Cortex of kidney (tissue), 1 donor: ENCODE measurements at places on chromosomes 1 and 21.

DNA sequence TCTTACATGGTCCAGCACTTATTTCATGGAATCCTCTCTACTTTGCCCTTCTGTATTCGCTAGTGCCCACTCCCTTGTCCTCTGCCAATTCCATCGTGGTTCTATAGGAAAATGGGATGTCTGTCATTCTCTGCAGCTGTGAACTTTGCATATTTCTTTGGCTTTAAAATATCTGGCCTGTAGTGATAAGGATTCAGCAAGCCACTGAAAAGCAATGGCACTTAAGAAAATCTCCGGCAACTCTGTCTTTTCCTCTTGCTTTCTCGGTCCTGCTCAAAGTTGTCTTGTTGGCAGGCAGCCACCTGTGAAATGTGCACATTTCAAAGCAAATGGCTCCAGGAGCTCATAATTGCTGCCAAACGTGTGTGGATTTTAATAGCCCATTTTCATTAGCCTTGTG is 91.8 kb downstream of the CHD1L start:
- DNase-seq = no peak

DNA sequence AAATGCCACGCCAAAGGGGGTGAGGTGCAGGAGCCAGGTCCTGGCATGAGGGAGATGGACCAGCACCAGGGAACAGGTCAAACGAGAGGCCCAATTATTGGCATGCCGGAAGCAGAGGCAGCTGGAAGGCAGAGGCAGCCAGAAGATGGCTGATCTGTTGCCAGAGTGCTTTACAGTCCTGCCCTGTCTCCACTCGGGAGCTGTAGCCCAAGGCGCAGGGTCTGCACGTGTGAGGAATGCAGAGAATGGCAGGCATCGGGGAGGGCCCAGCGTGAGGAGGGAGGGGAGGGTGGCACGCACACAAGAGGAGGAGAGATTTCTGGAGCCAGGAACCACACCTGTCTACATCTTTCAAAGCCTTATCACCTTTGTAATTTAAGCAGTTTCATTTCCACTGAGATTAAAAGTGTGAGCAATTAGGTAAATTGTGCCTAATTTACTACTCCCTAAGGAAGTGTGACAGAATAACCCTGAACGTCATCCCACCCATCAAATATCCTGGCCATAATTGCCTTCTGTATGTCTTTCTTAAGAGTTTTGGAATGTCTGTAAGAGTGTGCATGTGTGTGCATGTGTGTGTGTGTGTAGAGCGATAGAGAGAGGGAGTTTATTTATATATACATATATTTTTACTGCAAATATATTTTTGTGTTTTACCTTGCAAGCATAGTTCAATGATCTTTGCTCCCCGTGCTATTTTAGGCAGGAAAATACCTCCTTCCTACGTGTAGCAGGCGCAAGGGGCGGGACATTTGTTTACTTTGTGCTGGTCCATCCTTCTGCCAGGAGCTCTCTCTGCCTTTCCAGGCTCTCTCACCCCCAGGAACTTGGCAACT is 125.5 kb upstream of the SERBP1 start:
- no peak for DNase-seq

DNA sequence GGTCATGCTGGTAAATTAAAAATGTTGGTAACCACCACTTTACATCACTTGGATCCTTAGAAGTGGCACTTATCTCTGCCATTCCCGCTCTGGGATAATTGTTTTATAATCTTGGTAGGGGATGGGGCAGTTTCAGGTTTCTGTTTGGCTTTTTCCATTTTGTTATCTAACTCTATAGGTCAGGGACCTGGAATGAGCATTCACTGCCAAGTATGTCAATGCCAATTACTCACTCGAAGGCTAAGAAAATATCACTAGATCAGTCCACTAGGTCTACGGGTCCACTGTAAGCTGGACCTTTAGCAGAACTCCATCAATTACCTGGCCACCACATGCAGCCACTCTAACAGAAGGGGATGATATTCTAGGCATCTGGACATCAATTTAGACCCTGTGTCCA is 4.5 kb upstream of the DIP2A start:
- DNase-seq = no peak

- DNase-seq = no peak
Measured at GRCh38 chr1:235866205-235866912, at the start of gene LYST. TSS of gene LYST (minus strand) at chr1:235866906. CDS start at chr1:235830417, 36,489 bp downstream.

DNA sequence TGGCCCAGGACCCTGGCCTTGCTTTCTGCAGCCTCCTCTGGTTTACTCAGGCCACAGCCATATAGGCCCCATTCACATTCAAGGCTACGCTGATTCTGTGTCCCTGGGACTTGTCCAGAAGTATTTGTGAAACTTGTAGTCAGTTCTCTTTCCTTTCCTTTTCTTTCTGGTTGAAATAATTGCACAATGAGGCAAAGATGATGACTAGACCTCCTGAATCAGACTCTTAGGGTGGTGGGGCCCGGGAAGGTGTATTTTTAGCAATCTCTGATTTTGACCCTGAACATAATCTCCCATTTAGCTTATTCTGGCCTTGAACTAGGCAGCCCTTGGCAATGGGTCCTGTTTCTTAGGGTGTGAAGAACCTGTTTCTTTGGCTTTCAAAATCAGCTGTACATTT is 39.9 kb downstream of the STUM start:
- DNase-seq = no peak

DNA sequence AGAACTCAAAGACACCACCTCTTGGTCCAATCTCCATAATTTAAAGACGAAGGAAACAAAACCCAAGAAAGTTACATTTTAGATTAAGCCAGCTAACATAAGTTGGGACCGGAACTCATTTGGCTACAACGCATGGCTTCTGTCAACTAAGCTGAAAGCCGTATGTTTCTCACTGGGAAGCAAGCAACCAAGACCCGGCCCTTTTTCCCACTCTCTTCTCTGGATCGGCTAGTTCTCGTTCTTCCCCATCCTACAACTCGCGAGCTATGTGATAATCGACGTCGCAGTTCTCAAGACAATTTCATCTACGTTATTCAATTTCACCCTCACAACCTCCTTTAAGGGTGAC is 601 bp downstream of the CCT8 start:
- DNase-seq = no peak

DNA sequence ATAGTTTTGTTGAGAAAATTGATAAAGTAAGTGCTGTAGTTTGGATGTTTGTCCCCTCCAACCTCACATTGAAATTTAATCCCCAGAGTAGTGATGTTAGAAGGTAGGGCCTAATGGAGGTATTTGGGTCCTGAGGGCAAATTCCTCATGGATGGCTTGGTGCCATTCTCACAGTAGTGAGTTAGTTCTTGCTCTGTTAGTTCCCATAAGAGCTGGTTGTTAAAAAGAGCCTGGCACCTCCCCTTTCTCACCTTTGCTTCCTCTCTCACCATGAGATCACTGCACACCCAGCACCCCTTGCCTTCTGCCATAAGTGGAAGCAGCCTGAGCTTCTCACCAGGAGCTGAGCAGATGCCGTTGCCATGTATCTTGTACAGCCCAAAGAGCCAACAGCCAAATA is 354.8 kb upstream of the NFIA start:
- no peak for DNase-seq

DNA sequence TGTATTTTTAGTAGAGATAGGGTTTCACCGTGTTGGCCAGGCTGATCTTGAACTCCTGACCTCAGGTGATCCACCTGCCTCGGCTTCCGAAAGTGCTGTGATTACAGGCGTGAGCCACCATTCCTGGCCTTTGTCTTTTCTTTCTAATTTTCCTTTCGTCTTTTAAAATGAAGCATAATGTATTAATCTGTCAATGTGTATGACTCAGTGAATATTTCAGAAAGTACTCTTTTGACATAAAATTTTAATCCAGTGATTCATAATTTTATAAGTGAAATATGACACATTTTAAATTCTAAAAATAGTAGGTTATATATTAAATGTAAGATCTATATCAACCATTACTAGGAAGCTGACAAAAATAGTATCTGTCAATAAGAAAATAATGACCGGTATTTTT is 1059.0 kb upstream of the PRMT6 start:
- DNase-seq = no peak

DNA sequence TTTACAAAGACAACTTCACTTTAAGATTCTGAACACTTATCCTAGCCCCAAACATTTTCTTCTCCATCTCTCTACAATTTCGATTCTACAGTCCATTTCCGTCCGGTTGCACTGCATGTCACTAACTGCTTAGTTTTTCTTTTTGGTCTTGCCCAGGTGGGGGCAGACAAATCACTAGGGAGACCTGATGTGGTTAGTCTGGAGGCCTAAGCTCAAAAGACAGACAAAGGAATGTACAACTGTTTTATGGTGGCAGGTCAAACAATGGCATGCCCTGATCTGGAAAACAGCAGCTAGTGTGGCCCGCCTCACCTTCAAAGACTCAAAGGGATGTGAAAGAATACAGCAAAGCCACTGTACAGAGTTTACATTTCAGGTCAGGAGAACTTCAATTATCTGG is 3.8 kb downstream of the ETV3 start:
- DNase-seq = no peak

GRCh38 chr1:53257454-53258081 is 19.2 kb upstream of the MAGOH start:
- DNase-seq = no peak

DNA sequence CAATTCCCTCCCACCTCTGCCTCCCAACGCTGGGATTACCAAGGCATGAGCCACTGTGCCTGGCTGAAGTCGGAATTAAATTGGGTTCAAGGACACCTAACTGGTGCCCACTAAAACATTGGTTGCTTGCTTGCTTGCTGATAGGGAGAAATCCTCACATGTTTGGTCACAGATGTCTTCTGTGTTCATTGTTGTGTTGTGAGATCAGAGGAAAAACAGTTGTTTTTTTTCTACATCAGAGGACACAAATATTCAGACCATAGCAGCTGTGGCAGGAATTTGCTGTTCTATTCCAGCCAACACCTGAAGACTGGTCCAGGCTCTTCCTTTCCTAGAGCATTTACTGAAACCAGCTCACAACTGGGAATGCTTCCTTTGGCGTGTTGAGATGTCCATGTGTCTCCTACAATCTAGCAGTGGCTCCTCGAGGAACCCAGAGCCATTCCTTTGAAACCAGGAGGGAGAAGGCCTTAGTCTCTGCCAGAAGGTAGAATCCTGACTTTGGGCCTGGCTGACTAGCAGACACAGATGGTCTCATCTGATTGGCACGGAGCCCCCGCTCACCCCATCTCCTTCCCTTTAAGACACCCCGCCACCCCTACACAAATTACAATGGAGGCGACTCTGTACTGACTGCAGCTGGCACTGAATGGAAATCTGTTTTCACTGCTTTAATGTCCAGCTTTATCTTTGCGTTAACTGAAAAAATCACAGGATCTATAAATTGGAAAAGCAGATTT is 24.3 kb upstream of the TRIM17 start:
- DNase-seq = no peak

- no peak for DNase-seq
Measured at GRCh38 chr1:237105826-237106225, 63.8 kb downstream of the RYR2 start.

DNA sequence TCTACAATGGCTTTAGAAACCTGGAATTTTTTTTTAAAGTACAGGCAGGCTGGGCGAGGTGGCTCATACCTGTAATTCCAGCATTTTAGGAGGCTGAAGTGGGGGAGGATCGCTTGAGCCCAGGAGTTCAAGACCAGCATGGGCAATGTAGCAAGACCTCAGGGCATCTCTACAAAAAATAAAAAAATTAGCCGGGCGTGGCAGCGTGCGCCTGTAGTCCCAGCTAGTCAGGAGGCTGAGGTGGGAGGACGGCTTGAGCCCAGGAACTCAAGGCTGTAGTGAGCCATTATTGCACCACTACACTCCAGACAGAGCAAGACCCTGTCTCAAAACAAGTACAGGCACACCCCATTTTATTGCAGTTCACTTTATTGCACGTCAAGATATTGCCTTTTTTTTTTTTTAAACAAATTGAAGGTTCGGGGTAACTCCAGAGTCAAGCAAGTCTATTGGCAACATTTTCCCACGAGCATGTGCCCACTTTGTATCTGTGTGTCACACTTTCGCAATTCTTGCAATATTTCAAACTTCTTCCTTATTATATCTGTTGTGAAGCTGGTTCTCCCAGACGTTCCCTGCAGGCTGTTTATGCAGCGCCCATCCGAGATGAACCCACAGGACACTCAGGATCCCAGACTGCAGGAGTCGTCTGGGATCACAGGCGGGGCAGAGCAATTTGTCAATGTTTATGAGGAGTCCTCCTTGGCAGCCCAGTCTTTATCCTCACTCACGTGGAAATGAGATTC is 4.7 kb downstream of the HES2 start:
- no peak for DNase-seq

DNA sequence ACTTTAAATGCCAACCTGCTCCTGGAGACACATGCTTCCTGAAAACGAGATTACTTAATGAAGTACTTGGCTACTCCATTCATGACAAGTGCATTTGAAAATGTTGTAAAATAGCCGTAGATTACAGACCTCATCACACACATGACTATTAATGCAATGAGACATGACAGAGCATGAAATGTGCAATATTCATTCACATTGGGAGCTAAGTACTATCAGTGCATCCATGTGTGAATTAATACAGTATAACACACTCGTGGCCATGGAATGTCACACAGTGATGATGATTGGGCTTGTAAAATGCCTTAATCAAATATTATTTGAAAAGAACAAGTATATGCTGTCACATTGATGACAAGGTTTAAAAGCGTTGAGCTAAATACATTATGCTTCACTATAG is 407.0 kb downstream of the AMY1C start:
- DNase-seq = no peak

DNA sequence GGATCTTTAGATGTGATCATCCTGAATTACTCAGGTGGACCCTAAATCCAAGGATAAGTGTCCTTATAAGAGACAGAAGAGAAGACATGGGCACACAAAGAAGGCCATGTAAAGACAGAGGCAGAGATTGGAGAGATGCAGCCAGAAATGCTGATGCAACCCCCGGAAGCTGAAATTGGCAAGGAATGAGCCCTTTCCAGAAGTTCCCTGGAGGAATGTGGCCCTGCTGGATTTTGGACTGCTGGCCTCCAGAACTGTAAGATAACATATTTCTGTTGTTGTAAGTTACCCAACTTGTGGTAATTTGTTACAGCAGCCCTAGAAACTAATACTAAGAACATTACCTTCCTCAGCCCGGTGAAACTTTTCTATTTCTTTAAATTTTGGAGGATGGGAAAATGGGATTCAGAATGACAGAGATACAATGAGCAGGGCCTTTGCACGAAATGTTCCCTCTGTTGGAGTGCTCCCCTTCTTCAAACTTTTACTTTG is 11.2 kb upstream of the PLPP3 start:
- DNase-seq = no peak

DNA sequence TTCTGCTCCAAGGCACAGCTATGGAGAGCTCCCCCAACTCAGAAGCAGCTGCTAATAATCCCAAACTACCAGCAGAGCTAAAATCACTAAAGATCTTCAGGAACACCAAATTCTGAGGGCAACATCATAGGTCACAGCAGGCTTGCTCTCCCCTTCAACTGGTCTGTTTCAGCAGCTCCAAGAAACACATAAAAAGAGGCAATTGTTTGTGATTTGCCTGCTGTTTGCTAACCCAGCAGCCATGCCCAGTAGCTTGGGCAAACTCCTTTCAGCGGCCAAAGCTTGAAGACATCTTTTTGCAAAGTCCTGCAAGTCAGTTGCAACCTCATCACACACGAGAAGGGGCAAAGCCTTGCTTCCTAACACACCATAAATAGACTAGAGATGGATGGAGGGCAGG is 8.9 kb downstream of the ERI3 start:
- DNase-seq = no peak
